ENCODE measurements at places on chromosomes 7 and 10.

DNA sequence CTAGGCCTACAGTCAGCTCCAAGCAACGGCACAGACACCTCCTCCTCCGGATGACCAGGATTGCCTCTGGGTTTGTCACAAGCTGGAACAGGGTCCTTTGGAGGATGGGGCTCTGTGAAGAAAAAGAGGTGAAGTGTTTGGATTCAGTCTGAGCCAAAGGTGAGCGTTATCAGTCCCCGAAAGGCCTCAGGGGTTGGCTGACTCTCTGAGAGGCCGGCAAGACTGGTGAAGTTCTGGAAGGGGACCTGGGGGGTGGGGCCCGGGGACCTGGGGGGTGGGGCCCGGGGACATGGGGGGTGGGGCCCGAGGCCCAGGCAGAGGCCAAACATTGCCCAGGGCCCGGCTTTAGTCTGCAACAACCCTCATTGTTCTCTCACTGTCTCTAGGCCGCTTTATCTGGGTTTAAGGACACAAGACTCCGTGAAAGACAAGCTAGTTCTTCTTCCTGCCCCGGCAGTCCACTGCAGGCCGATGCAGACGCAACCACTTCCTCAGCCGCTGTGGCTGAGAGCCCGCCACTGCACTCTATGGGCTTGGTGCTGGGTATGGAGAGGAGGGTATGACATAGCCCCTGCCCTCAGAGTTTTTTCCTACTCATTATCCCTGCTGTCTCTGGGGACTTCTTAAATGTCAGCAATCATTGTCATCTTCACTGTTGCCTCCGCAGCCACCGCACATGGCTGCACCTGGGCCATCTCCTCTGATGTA lies 27.4 kb upstream of the PSAP start:
- no peak for DNase-seq

DNA sequence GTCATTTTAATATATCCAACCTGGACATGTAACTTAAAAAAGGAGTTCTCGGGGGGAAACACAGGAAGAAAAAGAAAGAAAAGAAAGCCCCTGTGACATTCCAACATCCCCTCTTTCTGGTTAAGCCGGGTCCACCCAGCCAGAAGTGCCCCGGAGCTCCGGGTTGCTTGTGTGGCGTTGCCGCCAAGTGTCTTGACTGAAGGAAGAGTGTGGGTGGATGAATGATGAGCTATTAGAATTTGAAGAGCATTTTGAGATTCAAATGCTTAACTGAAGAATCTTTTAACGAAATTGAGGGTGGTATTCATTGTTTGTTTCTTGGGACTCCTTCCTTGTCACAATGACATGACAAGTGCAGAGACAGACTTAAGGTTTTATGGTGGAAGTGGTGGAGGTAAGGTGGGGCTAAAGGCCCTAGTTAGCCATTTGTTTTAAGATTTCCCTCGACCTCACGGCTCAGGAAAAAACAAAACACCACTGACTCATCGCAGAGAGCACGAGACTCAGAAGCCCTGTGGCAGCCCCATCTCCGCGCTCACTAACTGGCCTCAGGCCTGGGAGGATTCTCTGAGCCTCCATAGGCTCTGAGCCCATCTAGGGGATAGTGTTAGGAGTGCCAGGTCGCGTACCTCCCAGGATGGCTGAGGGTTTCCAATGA lies 1.8 kb upstream of the GLI3 start:
- DNase-seq: no peak

DNA sequence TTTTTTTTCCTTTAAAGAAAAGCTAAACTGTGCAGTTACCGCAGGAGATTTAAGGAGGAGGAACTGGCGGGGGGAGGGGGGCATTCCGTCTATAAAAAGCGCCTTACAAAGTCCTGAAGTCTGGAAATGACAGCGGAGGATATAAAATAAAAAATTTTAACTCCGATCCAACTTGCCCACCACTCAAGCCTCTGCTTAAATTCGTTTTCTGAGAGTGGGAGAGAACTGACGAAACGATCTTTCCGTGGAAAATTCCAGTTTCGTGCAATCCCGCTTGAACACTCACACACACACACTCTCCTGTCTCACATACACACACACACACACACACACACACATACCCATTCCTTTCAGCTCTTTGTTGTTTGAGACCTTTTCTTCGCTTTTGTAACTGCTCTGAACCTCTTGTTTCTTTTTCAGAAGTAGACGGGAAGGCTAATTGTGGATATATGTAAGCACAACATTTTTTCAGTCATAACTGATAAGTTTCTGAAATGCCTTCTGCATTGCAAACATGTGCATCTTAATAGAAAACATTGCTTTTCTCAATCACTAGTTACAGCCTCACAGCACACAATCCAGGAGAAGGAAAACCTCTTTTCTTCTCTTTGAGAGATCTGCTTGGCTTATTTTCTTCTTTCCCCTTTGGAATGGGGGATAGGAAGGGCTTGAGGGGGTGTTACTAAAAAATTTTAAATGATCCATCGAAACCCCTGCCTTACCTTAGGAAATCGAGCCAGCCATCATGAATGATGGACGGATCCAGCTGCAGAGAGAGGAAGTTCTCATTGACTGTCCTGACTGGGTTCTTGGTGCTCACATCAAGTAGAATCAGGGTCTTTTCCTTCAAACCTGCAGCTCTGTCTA lies 628 bp downstream of the HPSE2 start:
- DNase-seq: no peak

DNA sequence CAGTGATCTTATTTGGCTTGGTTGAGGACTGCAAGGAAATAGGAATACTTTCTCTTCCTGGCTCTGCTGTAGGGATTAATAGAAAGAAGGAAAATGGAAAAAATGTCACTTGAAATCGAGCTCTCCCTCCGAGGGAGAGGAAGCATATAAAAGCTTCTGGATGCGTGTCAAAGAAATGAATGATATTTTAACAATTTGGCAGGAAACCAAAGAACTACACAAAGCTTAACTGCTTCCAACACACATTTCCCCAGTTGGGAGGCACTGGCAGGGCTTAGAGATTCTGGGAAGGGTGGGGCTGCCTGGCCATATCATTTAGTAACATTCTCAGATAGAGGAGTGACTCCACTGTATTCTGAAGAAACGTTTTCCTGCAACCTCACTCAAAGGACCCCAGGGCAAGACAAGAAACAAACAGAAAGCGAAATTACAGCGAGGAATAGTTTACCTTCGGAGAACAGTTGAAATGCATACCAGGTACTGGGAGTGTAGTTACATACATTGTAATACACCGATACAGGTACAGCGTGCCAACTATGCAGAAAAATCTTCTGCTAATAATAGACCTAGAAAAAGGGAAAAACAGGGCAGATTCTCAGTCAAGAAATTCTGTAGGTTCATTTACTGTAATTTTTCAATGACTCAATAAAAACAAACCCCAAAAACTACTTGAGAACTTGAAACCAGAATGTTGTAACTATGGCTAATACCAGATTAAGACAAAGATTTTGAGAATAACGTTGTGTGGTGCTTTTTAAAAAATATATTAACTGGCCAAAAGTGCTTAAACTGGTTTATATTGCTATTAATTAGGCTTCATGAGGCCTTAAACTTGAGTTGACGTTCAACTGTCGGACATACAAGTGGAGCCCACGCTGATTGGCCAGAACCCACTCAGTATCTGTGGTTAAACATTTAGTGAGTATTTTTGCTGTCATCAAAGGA lies 75.7 kb upstream of the ASAH2 start:
- no peak for DNase-seq

GRCh38 chr10:121484401-121484800 lies 113.8 kb downstream of the FGFR2 start:
- DNase-seq: no peak

All from stimulated activated CD8-positive, alpha-beta memory T cell treated with anti-CD3 and anti-CD28 coated beads, Interleukin-15, amount 100 ng/mL, for 48 hours (primary cell).